Choroid plexus epithelial cell (primary cell): ENCODE measurements at places on chromosomes 12 and 14.
A peak's percentile ranks its signal among the peaks of the same experiment; 100 is the strongest.

- peak; percentile 97 for DNase-seq
Observed at GRCh38 chr14:69153152-69153872, 393 bp upstream of the DCAF5 start.

DNA sequence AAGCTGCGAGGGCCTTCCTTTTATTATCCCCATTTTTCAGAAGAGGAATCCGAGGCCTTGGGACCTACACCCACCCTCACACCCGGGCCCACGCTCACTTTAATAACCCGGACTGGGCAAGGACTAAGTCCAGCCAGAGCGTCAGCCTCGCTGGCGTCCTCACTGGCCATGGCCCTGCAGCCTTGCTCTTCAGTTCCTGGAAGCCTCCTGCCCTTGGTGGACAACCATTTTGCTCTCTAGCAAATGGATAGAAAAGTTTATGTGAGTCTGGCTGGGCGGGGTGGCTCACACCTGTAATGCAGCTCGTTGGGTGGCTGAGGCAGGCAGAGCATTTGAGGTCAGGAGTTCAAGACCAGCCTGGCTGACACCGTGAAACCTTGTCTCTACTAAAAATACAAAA lies 9.8 kb downstream of the RTL1 start:
- no peak for DNase-seq

DNA sequence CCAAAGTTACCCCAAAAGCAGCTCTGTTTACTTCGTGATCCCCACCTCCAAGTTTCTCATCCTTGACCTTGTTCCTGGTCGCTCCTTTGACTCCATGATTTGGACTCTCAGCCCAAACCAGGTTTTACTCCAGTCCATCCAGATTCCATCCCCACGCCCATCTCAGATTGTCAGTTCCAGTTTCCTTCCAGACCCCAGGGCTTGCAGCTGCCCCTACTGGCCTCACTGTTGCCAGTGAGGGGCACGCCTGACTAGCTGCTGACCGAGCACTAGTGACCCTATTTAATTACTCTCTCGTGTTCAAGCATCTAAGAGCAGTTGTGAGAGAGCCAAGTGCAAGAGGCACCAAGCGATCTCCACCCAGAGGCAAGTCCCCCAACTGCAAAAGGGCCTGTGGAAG lies 155.1 kb upstream of the FUT8 start:
- no peak for DNase-seq

- no peak for DNase-seq
Observed at GRCh38 chr12:26514364-26514763, 318.6 kb downstream of the ITPR2 start.

- DNase-seq = peak; percentile 75
Observed at GRCh38 chr12:92462049-92462448, 240.7 kb upstream of the PLEKHG7 start.

DNA sequence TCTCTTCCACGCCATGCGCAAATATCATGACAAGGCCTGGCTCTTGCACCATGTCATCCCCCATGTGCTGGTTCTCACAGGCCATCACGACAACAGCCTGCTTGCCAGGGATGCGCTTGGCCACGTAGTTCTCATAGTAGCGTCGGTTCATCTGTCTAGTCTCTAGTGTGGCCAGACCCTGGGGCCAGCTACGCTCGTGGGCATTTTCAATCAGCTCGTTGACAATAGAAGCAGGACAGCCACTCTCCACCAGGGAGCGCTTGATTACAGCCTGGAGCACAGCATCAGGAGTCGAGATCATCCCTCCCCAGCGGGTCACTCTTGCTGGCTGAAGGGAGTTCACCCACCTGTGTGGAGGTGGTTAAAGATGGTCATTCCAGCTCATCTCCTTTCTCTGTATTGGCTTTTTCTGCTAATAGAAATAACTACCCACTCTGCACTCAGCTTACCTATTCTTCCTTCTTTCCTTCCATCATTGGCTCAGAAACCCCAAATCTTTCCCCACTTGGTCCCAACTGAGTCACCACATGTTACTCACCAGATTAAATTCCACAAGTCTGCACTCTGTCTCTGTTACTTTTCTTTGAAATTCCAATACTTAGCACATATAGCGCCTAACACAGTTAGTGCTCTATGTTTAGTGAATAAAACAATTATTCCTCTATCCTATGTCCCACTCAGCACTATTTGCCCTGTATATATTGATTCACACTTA lies 15.1 kb downstream of the RNF41 start:
- peak; percentile 73 for DNase-seq

- no peak for DNase-seq
Observed at GRCh38 chr14:55092341-55092740, 36.7 kb upstream of the LGALS3 start.

DNA sequence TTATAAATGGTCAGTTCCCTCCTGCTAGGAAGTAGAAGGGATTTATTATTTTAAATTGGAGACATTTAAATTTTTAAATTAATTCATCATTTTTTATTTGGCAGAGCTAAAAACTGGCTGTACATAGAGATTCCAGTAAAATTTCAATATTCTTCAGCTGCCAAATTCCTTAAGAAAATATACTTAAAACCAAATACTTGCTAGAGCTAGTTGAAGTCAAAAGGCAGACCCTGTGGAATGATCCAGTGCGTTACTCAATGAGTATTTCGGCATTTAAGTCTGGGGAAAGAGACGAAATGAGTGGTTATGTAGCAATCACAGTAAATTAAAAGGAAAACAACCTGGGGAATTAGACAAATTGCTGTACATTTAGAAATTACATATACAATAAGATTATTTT lies 1104.7 kb downstream of the SLC6A15 start:
- no peak for DNase-seq

DNA sequence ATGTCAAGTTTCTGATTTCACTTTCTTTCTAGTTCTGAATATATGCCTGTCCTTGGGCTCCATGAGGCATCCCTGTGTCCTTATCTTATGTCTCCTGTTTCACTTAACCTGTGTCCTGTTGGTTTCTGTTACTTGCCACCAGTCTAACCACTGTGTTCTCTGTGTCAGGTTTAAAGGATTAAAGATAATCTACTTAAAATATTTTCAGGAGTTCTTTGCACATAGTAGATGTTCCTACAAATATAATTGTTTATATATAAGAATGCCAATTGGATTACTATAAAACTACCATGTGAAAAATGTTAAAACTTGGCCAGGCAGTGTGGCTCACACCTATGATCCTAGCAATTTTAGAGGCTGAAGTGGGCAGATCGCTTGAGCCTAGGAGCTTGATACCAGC lies 406.4 kb downstream of the CCER1 start:
- no peak for DNase-seq

GRCh38 chr12:89345830-89346740 lies 6.2 kb downstream of the DUSP6 start:
- DNase-seq = peak; percentile 83

DNA sequence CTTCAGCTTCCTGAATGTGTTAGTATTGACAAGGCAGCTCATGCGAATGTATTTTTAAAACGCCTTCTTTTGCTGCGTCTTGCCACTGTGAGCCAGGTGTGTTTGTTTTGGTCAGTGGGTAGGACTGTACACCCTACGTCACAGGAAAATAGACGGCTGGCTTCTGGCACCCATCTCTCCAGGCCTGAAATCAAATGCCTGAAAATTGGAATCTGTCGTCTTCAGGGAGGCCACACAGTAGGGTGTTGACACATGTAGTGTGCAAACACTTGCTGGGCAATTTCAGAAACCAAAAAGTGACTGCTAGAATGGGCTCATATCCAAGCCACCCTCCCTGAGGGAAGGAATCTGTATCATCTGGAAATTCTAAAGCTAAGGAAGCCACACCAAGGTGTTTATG lies 209.3 kb downstream of the TTC8 start:
- DNase-seq = no peak

DNA sequence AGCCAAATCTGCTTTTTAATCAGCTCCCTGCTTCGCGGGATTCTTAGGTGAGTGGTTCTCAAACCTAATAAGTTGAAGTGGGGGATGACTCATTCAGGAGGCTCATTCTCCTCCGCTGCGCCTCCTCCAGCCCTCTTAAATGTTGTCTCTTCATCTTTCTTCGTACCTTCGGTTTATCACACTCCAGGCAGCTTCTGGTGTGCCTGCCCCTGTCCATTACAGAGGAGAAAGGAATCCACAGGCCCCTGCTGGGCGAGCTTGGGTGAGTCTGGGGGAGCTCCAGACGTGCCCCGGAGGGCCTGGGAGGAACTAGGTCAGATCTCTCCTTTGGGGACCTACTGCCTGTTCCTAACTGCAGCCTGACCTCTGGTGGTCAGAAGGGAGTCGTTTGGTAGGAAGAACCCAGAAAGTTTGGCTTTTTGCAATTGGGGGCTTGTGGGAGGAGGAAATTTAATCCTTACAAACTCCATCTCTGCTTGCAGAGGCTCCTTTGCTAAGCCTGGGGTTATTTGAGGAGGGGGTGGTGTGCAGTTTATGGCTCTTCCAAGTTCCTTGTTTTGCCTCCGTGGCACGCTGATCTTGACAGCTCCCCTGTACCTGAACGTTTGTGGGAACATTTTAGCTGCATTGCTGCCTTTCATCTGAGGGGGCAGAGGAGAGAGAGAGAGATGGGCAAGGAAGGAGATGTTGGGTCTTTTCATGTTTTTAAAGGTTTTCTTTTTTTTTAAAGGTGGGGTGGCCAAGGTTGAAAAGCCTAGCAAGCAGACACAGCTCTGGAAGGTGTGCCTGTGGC lies 84.1 kb upstream of the GNG2 start:
- DNase-seq = peak; percentile 87

- DNase-seq = no peak
Observed at GRCh38 chr14:101070540-101071492, 167.3 kb upstream of the RTL1 start.

- DNase-seq = peak; percentile 14
Observed at GRCh38 chr12:101619026-101619786, 24.4 kb downstream of the MYBPC1 start.

GRCh38 chr12:6840330-6840729 lies 395 bp upstream of the GNB3 start:
- no peak for DNase-seq

DNA sequence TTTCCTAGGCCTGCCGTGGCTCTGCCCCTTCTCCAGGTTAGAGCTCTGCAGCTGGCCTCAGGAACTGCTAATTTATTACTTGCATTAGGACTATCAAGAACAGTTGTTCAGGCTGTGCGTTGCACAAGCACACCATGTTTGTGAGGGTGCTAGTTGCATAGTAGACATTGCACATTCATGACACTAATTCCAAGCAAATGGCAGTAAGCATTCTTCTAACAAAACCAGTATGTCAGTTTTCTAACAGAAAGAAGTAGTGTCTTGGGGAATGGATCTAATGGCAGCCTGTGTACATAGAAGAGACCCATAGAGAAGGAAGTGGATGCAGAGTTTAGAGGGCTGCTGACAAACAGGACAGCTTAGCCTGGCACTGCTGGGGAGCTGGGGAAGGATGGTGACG lies 53.9 kb downstream of the ERH start:
- DNase-seq = no peak

- DNase-seq = no peak
Observed at GRCh38 chr14:97395068-97395467, 597.9 kb downstream of the VRK1 start.

DNA sequence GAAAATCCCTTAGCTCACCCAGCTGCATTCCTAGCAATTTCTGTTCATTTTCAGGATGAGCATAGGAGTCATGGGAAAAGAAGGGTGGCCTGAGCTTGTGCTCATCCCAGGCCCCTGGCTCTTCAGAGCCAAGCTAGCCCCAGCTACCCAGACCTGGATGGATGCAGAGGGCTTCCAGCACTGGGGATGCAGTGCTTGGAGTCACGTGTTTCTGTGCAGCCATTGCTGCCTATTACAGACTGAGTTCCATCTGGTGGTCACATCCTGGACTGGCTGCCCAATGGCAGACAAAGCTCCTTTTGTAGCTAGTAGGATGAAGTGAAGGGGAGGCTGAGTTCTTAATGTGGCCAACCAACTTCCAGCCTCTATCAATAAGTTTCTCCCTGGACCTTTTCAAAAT lies 54.2 kb upstream of the JDP2 start:
- DNase-seq = no peak

DNA sequence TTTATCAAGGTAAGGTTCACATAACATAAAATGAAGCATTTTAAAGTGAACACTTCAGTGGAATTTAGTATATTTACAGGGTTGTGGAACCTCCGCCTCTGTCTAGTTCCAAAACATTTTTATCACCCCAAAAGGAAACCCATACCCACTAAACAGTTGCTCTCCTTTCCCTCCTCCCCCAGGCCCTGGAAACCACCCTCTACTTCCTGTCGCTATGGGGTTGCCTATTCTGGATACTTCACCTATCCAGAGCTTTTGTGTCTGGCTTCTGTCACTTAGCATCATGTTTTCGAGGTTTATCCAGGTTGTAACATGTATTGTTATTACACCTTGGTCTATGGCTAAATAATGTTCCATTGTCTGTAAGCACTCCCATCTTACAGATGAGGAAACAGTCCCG lies 27.7 kb upstream of the ZFP36L1 start:
- no peak for DNase-seq

DNA sequence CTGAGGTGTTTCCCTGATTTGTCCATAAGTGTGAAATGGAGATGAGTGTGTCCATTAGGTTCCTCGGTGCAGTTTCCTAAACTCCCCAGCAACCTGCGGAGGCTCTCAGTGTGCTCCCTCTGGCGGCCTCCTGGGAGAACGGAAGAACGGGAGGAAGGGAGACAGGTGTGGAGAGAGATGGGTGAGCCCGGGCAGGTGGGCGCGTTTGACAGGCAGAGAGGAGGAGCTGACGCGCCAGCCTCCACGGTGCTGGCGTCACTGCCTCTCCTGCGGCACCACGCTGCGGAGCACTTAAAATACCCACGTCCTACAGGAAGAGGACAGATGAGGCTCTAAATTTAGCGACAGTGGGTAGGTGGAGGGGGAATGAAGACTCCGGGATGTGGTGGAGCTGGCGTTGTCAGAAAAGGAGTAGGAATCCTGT lies 26.8 kb upstream of the PEX5 start:
- peak; percentile 42 for DNase-seq

GRCh38 chr12:2834581-2835491 lies at the start of gene NRIP2:
TSS of gene NRIP2 (minus strand) at chr12:2835035. CDS start at chr12:2834983, 52 bp downstream.
- peak; percentile 74 for DNase-seq

GRCh38 chr12:6834873-6835272 lies 5.9 kb upstream of the GNB3 start:
- no peak for DNase-seq

GRCh38 chr12:49827401-49828099 lies 663 bp downstream of the NCKAP5L start:
- DNase-seq = peak; percentile 67

DNA sequence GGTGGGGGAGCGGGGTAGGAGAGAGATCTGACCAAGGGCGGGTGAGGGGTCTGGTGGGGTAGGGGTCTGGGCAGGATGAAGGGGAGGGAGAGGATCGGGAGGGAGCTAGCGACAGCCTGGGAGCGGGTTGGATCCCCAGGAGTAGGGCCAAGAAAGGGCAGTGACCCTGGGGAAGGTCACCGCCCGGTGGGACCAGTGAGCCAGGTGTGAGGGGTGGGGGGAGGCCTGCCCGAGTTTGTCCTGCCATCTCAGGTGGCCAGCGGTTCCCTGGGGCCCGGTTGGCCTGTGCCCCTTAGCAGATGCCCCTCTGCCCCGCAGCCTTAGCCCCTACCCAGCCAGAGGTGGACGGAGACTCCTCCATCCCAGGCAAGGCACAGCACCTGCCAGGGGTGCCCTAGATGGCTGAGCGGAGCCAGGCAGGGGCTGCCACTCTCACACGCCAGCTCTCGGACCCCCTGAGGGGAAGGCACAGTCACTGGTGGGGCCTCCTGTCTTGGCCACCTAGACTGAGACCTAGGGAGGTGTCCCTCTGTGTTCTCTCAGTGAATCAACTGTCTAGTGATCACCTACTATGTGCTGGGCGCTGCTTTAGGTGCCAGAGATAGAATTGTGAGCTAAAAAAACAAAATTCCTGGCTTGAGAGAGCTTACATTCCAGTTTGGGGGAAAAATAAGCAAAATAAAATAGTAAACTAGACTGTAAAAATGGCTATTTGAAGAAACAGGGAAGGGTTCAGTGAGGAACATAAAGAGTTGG lies 629 bp upstream of the TTC7B start:
- DNase-seq = no peak

- no peak for DNase-seq
Observed at GRCh38 chr14:104393199-104393897, 186.2 kb upstream of the C14orf180 start.
